Stimulated activated CD8-positive, alpha-beta memory T cell treated with anti-CD3 and anti-CD28 coated beads, Interleukin-7, amount 100 ng/mL, for 1 hour (primary cell): ENCODE measurements at places on chromosomes 2 and 18.

DNA sequence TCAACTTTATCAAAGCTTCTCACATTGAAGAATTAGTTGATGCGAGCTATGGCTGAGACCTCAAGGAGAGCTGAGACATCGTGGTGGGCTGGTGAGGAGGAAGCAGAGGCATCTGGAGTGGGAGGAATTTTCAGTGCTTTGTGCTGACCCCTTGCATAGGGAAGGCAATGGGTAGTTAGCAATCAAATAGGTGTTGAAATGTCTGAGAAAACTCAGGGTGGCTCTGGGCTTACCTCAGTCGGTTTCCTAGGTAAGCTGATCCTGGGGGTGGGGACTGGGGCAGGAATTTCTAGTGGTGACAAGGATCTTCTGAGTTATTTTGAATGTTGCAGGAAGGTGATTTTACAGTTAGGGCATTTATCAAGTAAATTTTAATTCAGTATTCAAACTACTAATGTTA is 20.7 kb upstream of the DPP10 start:
- DNase-seq: no peak

GRCh38 chr2:40348038-40348437 is 103.9 kb downstream of the SLC8A1 start:
- DNase-seq: no peak

DNA sequence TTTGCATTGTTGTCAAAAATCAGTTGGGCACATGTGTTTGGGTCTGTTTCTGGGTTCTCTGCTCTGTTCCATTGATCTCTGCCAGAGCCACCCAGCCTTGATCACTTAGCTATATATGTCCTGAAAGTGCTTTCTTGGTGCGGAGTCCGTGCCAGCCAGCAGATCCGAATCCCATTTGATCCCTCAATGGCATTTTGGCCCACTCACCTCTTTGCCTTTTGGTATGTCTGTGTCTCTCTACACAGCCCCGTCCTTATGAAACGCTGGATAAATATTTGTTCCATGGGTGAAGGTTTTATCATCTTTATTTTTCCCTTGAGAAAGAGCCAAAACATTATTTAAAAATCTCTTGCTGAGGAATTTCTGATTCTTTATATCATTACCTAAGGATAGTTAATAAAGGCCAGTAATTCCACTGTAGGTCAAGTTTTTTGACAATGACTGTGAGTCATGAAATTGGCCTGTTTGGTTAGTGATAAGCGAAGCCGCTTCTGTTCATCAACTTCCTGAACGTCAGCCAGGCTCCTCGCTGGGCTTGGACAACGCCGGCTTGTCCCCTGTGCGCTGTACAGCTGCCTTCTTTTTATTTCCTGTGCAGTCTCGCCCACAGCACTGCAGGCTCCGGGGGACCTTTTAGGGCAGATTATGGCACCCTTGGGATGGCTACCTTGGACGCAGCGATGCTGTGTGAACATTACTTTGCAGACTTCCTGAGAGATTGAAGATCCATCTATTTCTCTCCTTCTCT is 24.9 kb downstream of the MTCL1 start:
- DNase-seq: no peak

GRCh38 chr2:64153811-64154210 is 9.6 kb upstream of the PELI1 start:
- DNase-seq: no peak

DNA sequence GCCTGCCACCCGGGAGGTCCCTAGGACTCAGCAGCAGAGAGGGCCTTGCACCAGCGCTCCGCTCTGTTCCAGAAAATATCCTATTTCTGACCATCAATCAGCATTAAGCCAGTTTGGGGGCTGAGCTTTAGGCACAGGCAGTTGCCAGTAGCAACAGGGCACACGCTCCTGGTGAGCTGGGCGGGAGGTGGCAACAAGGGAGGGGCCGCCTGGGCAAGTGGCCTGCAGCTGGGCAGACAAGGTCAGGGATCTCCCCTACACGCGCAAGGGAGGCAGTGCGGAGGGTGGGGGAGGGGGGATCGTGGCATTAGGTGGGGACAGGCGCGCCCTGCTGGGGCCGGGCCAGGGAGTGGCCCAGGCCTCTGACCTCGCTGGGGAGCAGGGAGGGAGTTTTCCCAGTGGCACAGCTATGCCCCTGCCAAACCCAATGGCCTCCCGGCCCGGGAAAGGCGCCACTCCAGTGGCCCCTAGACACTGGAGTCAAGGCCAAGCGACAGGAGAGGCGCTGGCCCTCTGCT is 302.8 kb downstream of the NCKAP5 start:
- DNase-seq: no peak

- DNase-seq: no peak
These were observed 185.9 kb downstream of the PDE1A start for GRCh38 chr2:182240862-182241371.

DNA sequence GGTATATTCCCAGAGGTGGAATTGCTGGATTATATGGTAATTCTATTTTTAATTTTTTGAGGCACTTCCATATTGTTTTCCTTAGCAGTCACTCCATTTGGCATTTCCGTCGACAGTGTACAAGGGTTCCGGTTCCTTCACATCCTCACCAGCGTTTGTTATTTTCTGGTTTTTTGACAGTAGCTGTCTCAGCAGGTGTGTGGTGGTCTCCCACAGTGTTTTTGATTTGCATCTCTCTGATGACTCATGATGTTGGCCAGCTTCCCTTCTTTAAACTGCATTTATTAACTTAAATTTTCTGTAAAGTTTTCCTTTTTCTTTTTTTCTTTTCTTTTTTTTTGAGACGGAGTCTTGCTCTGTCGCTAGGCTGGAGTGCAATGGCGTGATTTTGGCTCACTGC is 19.7 kb downstream of the SH3BP4 start:
- DNase-seq: no peak

DNA sequence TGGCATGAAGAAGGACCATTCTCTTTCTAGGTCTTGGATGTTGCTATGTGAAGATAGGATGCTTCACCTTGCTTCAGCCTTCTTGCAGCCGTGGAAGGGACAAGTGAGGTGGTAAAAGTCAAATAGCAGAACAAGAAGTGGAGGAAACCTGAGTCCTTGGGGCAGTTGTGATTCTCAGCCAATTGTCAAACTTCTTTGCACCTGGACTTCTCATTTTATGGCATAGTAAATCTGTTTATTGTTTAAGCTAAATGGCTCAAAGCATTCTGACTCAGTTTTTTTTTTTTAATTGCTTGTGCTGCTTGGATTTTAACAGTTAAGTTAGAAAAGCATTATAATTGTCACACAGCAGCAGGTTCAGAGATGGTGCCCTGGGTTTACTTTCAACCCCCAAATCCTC is 33.0 kb upstream of the ST6GAL2 start:
- DNase-seq: no peak

GRCh38 chr2:145617906-145618305 is 1098.0 kb upstream of the ZEB2 start:
- no peak for DNase-seq

DNA sequence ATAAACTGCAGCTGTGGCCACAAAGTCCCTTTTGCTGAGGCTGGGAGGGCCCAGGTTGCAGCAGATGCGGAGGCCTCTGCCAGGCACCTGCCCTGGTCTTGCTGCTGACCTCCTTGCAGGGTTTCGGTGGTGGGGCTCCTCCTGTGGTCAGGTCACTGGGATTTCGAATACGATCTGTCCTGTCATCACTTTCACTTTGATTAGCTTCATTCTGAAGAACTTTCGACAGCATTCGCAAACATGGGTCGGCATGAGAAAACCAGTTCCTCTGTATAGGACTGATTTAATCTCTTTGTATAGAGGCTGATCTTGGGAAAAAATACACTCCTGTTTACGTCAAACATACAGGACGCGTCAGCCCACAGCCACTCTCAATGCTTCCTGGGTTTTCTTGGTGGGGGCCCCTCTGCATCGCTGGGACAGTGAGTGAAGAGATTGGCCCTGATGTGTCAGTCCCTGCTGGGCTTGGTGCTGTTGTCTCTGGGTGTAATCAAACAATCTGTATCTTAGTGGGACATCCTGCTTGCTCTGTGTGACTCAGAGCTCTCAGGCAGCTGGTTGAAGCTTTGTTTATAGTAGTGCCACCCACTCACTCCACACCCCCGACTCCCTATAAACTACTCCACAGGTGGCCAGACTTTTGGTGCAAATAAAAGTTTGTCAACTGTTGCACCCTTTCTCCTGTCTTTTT is 209.4 kb upstream of the CXCR4 start:
- peak; percentile 41 for DNase-seq

DNA sequence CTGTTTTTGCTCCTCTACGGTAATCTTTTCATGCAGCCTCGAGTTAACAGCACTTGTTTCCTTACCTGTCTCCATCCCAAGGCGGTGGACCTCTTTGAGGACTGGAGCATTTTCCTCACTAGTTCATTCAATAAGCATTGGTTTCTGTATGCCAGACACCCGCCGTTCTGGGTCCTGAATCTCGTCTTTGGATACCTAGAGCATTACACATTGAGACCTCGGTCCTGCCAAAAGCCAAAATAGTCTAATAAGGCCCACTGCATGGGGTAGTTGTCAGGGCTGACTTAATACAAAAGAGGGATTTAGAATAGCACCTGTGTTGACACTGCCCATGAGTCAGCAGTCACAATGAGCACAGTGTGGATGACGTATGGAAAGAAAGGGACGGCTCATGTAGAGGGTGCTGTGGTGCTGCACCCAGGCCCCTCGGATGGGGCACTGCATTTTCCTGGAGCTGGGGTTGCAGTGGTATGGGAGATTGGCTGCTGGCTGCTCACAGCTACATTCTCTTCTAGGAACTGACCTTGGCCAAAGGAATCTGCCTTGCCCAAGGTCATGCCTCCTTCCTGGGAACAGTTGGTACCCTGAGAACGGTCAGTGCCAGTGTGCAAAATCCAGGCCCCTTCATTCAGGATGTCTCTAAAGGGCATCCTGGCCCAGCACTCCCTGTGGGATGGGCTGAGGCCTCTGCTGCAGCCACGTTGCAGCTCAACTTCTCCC is 126.9 kb upstream of the NCK2 start:
- no peak for DNase-seq

DNA sequence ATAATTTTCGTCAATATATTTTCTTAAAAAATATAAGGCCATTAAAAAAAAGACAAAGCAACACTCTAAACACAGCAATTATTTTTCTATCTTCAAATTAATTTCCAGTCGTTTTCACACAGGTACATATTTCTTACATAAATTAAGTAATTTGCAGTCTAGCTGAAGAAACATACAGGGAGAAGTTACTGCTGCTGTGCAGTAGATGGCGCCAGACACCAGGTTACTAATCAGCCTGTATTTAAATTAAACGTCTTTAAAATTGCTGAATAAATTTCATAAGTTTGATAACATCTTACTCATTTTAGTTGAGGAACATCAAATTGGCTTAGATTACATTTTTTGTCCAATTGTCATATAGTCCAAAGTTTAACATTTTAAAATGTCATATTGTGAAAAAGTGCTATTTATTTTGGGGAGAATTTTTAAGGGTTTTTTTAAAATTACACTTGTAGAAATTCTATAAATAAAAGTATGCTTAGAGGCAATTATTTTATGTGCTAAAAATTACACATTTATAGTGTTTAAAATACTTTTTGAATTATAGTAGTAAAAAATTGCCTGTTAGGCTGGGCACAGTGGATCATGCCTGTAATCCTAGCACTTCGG is 88.4 kb downstream of the PMAIP1 start:
- peak; percentile 1 for DNase-seq

- DNase-seq: no peak
These were observed 193.3 kb upstream of the KLHL14 start for GRCh38 chr18:32966141-32966540.

GRCh38 chr2:1020206-1020605 is 69.6 kb downstream of the SNTG2 start:
- DNase-seq: no peak

- no peak for DNase-seq
These were observed 16.9 kb upstream of the STAMBP start for GRCh38 chr2:73811878-73812277.

GRCh38 chr2:974054-974453 is 23.4 kb downstream of the SNTG2 start:
- no peak for DNase-seq

GRCh38 chr2:224560549-224560948 is 24.6 kb downstream of the CUL3 start:
- no peak for DNase-seq

- no peak for DNase-seq
These were observed 3.5 kb upstream of the LBX2 start for GRCh38 chr2:74502720-74503505.

GRCh38 chr2:118723394-118723793 is 124.1 kb downstream of the EN1 start:
- no peak for DNase-seq

GRCh38 chr2:222738809-222739208 is 67.4 kb downstream of the MOGAT1 start:
- no peak for DNase-seq

GRCh38 chr2:107530046-107530445 is 296.6 kb upstream of the RGPD4 start:
- DNase-seq: no peak

DNA sequence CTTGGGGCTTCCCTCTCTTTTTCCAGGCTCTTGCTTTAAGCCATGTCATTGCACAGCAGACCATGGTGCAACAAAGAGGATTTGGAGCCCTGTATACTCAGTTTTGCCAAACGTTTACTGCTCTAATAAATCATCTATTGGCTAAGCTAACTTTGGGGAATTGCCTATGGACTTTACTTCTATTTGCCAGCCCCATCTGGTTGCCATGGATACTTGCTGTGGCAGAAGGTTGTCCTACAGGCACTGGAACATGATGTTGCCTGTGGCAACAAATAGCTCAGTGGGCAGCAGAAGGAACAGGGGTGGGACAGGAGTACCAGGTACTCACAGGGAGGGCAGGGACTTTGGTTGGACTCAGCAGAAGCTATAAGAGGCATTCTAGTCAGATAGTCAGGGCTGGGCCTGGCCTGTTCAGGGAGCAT is 129.7 kb downstream of the CCDC85A start:
- DNase-seq: no peak

DNA sequence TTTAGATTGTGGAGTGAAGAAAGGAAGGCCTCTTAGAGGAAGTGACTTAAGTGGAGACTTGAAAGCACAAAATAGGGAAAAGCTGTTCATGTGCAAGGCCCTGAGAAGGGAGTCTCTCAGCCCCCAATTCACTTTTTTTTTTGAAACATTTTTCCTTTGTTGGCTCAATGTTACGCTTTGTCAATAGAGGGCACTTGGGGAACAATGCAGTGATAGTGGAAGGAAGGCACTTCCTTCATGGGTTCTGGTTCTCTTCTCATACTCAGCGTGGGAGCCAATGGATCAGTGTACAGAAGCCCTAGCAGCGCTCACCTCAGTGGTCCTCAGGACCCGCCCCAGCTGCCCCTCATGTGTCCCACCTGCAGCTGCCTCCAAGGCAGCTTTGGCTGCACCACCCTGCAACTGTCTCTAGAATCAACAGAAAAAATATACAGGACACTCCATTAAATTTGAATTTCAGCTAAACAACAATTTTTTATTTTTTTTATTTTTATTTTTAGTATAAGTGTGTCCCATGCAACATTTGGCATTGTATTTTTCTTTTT is 8.6 kb upstream of the C2orf42 start:
- no peak for DNase-seq

DNA sequence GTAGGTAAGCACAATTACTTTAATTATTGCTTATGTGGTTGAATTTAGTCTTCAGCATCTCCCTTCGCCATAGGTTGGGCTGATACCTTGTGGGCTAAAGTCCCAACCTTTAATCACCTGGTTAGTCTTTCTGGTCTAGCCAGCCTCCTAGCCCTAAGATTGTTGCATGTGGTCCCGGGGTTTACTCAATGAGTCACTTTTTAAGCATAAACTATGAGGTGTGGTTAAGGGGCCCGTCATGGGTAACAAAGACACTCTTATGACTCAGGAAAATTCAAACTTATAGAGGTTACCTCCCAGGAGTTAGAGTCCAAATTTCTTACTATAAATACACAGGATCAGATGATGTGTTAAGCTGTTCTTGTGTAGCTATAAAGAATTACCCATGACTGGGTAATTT is 841.6 kb downstream of the TRIB2 start:
- DNase-seq: no peak

- no peak for DNase-seq
These were observed 117.1 kb downstream of the RNF144A start for GRCh38 chr2:7034303-7034702.
